ENCODE measurements at places on chromosomes 3 and 15.

GRCh38 chr3:15820911-15821310, 23.1 kb upstream of the ANKRD28 start:
- DNase-seq = no peak

DNA sequence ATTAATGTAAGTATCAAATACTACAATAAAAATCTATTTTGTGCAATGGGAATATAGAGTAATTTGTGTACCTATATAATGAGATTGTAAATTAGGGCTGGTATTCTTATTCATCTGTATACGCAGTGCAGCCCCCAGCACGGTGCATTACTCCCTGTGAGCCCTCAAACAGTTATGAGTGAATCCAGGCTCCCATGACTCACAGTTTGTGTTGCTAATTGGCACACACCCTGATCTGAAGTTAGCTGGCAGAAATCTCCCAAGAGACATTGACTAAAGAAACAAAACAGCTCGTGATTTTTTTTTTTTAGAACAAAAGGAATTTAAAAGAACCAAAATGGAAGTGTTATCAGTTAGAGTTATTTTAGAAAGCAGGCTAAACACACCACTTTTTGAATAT, 15.7 kb downstream of the GK5 start:
- no peak for DNase-seq

- DNase-seq = no peak
Measured at GRCh38 chr15:38695249-38696108, 130.9 kb upstream of the RASGRP1 start.

DNA sequence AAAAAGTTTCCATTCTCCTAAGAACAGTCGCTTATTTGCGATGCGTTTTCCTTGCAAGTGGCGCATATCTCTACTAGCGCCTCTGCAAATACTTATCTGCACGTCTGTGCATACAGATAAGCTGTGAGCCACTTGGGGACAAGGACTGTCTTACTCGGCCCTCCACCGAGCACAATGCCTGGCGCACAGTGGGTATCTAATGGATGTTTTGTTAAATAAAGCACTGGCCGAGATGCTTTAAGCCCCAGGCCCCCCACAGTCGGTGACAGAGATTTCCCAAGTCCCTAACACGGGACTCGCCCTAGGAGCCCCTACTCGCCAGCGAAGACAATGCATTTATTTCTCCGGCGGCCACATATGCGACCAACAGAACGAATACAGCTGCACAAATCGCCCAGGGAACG, 503 bp downstream of the HLTF start:
- DNase-seq = peak; percentile 47

DNA sequence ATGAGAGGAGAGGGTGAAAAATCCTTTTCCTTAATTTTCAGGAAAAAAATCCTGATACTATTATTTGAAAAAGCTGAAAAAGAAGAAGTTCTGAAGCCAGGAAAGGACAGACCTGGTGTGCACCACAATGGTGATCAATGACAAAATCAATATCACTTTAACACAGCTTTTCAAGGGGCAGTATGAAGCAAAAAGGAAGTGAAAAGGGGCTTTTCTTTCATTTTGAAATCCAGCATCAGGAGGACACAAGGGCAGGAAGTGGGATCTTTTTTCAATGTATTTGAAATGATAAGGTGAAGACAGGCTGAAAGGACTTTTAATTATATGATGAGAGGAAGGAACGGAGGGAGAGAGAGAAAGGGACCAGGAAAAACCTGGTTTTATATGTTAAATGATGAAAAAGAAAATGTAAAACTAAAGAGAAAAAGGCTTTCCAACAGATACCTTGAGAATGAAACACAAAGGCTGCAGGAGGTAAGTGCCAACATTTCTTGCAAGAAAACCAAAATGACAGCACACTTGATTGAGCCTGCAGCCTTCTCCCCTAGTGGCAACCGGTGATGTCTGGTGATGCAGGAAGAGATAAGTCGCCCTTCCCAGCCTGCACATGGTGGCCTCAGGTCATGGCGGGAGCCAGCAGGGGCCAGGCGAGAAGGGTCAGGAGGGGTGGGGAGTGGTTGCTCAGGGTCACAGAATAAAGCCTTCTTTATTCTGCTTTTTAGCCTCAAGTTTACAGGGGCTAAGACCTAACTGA, 236.7 kb upstream of the WNT5A start:
- DNase-seq = no peak

DNA sequence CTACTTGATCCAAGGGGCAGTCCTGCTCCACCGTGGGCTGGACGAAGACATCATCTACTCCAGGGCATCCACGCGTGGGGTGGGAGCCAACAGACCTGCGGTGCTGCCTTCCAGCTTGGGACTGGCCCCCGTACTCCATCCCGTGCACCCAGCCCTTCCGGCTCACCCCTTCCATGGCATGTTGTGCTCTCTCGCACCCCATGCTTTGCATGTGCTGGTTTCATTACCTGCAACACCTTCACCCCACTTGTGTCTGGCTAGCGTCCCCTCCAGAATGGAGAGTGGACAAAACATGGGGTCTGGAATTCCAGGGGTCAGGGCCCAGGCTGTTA, 30.2 kb downstream of the SEMA7A start:
- no peak for DNase-seq

GRCh38 chr3:134608771-134609435, 41.9 kb downstream of the KY start:
- no peak for DNase-seq

DNA sequence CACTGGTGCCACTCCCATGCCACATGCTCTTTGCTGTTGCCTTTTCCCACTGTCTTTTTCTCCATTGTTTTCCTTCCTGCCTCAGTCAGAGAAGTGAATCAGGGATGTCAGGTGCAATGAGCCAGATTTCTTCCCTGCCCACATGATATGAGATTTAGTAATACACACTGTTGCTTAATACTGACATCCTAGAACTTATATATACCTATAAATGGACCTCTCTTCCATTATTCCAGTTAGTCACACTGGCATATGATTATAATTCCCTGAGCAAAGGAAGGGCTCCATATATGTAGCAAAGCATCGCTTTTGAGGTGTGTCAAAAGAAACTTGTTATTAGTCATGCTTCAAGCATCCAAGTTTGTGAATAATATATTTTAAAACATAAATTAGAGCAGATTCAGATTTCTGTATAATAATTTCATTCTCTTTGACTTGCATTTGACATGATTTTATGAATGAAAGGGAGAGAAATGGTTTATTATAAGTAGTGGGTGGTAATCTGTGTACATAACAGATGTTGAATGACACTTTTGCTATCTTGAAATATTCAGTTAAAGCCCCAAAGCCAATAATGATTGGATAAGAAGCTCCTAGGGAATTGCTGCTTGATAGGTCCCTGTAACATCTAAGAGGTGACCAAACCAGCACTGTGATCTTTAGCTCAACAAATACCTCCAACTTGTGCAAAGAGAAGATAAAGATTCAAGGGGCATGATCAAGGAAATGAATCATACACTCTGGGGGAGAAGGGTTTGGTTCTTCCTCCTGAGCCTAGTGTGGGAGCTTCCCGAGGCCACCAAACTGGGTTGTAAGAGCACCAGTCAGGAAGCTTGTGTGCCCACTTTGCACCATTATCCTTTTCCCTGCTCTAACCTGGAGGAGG, 48.6 kb downstream of the CHST2 start:
- DNase-seq = no peak

DNA sequence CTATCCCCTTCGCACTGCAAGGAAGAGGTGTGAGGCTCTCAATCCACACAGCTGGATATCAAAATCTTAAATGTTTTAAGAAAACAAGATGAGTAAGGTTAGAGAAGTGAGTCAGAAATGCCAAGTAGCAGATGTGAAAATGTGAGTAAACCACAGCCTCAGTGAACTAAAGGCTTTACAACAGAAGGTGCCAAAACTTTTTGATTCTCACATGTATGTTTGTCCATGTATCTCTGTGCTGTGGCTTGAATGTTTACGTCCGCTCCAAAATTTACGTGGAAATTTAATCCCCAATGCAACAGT, 126.8 kb upstream of the PFN2 start:
- no peak for DNase-seq

- no peak for DNase-seq
Measured at GRCh38 chr3:35644451-35644850, 5.1 kb downstream of the ARPP21 start.

DNA sequence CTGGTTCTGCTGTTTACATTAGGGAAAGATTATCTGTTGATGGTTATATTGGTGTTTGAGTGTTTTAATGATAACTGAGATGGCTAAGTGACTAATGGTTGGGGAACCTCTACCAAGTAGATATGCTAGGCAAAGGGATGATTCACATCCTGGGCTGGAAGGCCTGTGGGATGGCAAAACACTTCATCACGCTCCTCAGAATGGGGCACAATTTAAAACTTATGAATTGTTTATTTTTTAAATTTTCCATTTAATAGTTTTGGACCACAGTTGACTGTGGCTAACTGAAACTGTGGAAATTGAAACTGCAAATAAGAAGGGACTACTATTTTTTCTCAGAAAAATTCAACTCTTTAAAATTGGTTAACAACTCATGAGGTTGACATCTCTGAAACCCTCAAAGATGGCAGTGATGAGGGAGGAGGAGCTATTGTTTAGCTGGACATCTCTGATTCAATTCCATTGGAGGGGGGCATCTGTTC, 100.5 kb upstream of the ZBED2 start:
- peak; percentile 23 for DNase-seq
